Stimulated activated naive CD4-positive, alpha-beta T cell treated with Interleukin-2 at 50 U/mL for 16 hours (primary cell): ENCODE measurements at places on chromosomes 7 and 10.

DNA sequence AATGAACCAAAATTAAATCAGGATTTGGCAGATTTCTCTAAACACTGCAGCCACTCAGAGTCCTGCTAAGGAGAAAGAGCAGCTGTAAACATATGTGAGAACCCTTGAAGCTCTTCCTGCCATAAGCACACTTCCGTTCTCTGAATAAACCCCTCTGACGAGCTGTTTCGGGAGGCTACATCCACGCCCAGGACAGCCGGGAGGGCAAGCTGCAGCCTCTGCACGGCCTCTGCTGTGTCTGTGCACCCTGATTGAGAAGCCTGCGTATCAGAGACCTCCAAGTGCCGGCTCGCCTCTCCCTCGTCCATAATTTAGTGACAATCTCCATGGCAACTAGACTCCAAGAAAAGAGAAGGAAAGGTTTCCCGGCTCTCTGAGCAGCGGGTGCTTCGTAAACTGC, 114.4 kb downstream of the PTPRN2 start:
- DNase-seq, result no peak

GRCh38 chr10:48410503-48410902, 104.0 kb downstream of the MAPK8 start:
- no peak for DNase-seq

GRCh38 chr7:158160199-158160598, 427.4 kb downstream of the PTPRN2 start:
- no peak for DNase-seq

DNA sequence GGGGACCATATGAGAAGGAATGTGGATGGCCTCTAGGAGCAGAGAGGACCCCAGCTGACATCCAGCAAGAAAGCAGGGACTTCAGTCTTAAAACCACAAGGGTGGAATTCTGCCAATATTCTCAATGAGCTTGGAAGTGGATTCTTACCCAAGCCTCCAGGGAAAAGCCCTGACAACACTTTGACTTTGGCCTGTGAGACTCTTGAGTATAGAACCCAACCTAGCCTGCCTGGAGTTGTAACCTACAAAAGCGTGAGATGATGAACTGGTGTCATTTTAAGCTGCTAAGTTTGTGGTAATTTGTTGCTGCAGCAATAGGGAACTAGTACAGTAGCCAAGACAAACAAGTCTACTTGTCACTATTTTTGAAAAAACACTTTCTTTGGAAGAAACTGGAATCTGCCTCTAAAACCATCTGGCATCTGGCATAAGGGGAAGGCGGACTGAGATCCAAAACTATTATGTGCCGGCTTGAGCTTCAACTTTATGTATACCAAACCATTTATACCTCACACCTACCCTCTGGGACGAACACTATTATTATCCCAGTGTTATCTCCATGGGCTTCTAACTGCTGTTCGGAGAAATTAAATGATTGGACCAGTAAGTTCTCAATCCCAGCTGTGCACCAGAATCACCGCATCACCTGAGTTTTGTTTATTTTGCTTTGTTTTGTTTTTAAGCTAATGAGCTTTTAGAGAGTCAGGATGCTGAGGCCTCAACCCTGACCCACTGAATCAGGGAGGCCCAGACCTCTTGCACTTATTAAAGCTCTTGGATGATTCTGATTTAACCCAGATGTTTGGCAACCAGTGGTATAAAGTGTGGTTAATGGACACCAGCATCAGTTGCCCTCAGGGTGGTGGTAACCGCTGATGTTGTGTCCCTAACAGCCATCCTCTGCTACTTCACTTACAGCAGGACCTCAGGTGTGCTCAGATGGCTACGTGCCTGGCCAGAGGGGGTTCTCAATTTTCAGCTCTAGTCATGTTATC, 83.0 kb downstream of the C1GALT1 start:
- no peak for DNase-seq

- DNase-seq, result no peak
Measured at GRCh38 chr10:52353205-52353604, 39.1 kb downstream of the DKK1 start.

DNA sequence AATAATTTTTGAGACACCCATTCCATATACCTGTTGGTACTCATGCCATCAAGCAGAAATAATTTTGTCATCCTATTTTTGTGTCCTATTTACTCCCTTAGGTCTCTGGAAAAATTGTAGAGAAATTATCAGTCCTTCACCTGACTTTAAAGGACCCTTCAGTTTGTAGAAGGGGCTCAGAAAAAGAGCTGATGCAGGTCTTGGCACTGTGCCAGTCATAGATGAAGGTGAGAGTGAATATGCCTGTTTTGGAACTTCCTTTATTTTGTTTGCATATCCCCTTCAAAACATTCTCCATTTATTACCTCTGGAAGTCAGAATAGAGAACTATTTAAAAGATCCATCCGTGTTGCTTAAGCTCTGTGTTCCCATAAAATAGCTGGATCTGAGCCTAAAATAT, 321.0 kb upstream of the TPK1 start:
- no peak for DNase-seq

DNA sequence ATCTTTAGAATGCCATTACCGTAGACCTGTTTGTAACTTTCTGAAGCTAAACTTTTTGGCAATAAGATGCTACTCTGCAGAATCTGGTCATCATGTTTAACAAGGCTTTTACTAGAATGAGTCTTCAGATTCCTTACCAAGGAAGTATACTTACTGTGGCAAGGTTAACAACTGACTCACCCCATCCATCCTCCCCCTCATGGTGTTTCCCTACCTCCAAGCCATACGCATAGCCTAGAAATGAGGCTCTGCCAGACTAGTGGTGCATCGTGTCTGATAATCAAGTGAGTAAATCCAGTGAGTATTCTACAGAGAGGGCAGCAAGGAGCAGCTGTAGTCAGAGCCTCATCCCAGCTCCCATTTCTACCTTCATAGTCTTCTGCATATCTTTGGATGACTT, 223.6 kb downstream of the IPMK start:
- DNase-seq, result no peak

DNA sequence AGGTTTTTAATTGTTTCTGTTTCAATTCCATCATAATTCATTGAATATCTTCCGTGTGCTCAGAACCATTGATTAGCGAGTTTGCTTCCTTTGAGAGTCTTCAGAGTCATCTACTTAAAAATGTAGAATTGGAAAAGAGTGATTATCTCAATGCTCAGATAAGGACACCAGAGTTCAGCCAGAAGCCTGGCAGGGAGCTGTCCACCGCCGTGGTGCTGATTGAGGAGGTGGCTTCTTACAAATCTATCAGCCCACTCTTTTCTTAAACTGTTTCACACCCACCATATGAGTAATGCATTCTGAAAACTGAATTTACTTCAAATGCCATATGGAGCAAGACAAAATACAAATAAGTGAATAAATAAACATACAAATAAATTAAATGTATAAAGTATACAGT, 79.3 kb downstream of the INSYN2A start:
- no peak for DNase-seq
